ENCODE measurements at places on chromosomes 1 and 21.
A peak's percentile ranks its signal among the peaks of the same experiment; 100 is the strongest.

DNA sequence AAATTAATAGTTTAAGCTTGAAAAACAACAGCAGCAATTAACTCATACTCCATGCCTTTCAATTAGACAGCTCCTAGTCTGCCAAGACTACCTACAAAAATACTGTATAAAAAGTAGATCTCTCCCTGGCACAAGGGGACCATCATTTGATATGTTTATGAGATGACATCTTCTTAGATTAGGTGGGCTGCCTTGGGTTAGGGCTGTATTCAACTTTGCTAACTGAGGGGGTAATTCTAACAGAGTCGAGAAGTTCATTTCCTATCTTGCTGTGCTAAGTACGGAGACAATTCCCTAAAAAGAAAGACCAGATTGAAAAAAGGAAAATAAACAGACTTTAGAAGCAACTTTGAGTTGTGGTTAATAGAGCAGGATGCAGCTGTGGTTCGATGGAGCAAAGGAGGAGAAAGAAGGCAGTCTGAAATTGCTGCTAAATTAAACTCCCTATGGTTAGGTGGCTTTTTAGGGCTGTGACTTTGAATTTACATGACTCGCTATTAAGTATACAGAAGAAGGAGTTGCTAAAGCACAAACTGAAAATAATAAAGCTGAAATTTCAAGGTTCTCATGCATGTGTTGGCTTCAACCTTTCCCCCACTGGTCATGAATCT, 75.4 kb downstream of the CDC7 start:
- DNase-seq: no peak

GRCh38 chr1:26582836-26583460, 53.4 kb downstream of the RPS6KA1 start:
- peak; percentile 86 for DNase-seq

DNA sequence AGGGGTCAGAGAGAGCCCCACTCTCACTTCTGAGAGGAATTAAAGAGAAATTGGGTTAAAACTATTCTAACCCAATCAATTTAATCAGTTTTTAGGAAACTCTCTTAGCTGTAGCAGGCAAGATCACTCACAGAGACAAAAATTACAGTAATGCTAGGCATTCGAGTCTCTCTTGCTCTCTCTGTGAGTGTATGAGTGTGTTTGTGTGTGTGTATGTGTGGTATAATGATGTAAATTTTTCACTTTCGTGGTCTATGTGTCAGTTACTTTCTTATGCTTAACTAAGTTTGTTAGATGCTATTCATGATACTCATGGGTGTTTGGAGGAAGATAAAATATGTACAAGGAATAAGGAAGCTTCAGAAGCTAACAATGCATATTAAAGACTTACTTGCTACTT, 131.3 kb downstream of the FASLG start:
- no peak for DNase-seq

DNA sequence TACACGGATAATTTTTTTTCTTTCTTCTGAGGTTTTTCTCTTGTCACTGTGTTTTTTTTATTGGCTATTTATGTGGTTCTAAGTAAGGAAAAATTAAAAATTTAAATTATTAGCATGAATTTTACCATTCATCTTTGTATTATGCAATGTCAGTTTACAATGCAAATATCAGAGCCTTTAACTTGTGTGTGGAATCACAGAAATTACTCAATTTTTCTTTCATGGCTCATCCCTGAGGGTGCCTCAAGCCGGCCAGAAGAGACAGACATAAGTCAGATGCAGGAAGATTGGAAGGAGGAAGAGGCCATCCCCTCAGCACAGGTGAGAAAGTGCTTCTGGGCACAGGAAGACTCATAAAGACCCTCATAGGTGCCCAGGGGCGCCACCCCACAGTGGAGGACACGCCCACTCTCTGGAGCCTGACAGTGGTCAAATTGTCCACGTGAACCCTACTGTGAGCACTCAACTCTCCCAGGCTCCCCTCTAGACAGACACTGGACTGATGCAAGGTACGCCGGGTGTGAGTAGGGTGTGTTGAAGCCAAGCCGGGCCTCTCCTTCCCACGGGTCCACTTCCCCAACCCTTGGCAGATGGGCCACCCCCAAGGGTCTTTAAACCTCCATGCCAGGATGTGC, 9.5 kb upstream of the LDLRAP1 start:
- DNase-seq: no peak

GRCh38 chr1:205604825-205605505, 26.8 kb downstream of the ELK4 start:
- no peak for DNase-seq

- peak; percentile 37 for DNase-seq
Measured at GRCh38 chr1:54798769-54799641, 2.1 kb downstream of the TTC22 start.

GRCh38 chr1:186420923-186421322, 40.0 kb downstream of the PDC start:
- DNase-seq: no peak

DNA sequence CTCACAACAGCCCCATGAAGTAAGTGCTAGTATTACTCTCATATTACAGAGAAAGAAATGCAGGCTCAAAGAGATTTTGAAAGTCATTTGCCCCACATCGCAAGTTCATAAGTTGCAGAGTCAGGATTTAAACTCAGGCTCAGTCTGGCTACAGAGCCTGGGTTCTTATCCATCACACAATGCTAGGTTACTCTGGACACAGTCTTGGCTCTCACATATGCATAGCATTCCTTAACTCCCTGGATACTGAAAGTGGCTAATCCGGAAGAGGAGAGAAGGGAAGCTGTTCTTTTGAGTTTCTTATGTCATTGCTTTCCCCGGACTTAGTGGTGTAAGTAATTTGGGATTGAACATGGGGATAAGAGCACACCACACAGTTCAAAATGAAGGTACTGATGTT, 357.4 kb upstream of the PLXNA2 start:
- no peak for DNase-seq

- DNase-seq: no peak
Measured at GRCh38 chr21:26116456-26117011, 54.0 kb downstream of the APP start.

DNA sequence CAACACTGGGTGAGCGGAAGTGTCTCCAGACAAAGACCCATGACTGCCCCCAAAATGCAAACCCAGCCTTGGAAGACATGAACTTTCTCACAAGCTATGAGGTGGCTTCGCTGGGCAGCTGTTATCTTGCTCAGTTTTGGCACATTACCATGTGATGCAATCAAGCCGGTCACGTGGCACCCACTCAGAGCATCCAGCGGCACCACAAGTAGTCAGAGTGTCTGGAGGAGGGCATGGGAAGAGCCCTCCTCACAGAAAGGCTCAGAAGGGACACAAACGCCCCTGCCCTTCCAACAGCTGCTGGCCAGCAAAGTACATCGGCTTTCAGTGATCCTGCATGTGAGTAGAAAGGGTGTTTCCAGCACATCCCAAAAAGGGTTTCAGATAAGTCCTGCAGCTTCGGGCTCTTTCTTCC, 145.5 kb upstream of the IRF2BP2 start:
- no peak for DNase-seq
